Breast epithelium (tissue), 4 donors: ENCODE measurements at places on chromosomes 3 and 15. TPM values are rescaled to one million over a fixed set of nuclear protein-coding genes. Genes with fewer than 3 reads are reported as not detected.

GRCh38 chr3:99175276-99175812 lies 273.8 kb upstream of the DCBLD2 start:
- DNase-seq, result no peak

- no peak for DNase-seq
These were observed 5.8 kb upstream of the TMEM41A start for GRCh38 chr3:185504636-185505035.

DNA sequence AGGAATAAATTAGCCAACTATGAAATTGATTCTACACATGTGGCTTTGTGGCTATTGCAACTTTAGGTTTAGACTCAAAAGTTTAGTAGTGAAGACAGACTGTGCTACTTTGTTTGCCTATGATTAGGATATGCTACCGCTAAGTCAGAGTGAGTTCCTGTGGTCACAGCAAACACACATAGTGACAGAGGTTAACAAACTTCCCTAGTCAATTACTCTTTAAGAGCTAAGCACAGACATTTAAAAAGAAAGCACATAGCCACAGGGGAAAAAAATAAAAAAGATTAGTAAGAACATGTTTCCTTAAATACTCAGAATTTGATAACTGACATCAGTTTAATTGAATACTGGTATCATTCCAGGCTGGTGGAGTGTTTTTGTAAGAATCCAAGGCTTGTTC lies 207.1 kb downstream of the GBE1 start:
- DNase-seq, result no peak

- DNase-seq, result no peak
These were observed 274.0 kb downstream of the BBX start for GRCh38 chr3:107796791-107797190.

DNA sequence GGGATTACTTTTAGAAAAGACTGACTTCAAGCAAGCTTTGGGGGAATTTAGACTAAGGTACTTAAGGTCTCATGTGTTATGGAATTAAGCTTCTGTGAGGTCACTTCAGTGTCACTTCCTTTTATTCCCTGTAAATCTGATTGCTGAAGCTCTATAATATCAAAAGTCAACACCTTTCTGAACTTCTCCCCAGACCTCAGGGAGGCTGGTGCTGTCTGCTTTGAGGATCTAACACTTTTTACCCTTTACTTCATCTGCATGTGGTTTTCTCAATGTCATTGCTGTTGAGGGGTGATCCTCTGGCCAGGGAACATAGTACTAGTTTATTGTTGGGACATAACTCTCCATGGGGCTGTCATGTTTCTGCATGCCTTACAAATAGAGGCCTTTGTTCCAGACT lies 41.8 kb upstream of the RASGRF1 start:
- DNase-seq, result no peak

- DNase-seq, result no peak
These were observed 20.7 kb downstream of the TPM1 start for GRCh38 chr15:63063164-63063756.

DNA sequence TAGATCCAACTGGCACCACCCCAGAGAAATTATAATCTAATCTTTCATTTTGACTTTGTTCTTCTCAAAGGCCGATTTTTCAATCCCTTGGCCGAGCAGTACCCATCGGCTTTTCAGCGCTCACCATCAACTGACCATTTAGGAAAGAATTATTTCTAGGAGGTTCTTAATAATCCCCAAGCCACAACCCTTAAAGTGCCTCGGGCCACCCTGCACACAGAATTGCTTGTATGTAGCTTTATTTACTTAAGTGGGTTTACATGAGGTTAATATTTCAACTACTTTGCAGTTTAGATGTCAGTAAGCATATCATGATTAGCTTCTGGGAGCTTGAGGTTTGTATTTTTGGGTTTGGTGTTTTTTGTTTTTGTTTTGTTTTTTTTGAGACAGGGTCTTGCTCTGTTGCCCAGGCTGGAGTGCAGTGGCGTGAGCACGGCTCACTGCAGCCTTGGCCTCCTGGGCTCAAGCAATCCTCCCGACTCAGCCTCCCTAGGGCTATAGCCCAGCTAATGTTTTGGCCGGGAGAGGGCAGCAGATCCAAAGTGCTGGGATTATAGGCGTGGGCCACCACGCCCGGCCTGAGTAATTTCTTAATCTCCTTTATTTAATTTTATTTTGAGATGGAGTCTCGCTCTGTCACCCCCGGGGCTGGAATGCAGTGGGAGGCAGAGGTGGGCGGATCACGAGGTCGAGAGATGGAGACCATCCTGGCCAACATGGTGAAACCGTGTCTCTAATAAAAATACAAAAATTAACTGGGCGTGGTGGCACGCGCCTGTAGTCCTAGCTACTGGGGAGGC lies 801 bp upstream of the CDAN1 start:
- no peak for DNase-seq

The SNTN gene
- total RNA-seq, result not detected

The CLASP2 gene
- 108 TPM for total RNA-seq

The MED12L gene
- 0.48 TPM for total RNA-seq

The FYCO1 gene
- total RNA-seq, result 40.7 TPM
